ENCODE measurements at places on chromosomes 6 and 20.
A peak's percentile ranks its signal among the peaks of the same experiment; 100 is the strongest.

GRCh38 chr6:14734416-14735340, 511.2 kb upstream of the JARID2 start:
- DNase-seq, result peak; percentile 62

- DNase-seq, result no peak
These were observed 17.1 kb upstream of the ADRM1 start for GRCh38 chr20:62285722-62286121.

GRCh38 chr6:122640366-122640765, 30.2 kb downstream of the PKIB start:
- DNase-seq, result no peak

DNA sequence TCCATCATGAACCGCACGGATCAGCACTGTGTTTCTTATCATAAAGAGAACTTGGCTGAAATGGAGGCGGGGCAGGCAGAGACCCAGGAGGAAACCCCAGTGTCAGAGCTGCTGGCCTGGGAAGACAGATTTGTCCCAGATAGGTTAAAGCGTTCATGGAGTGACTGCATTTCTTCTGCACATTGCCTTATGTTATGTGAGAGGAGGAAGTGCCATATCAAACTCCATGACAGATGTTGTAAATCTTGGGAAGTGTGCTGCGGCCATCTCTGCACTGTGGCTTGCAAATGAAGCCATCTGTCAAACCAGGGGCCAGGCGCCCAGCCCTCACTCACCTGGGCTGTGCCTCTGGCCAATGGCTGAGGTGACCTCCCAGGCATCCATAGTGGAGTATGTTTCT, 163.0 kb downstream of the SLC24A3 start:
- peak; percentile 94 for DNase-seq

DNA sequence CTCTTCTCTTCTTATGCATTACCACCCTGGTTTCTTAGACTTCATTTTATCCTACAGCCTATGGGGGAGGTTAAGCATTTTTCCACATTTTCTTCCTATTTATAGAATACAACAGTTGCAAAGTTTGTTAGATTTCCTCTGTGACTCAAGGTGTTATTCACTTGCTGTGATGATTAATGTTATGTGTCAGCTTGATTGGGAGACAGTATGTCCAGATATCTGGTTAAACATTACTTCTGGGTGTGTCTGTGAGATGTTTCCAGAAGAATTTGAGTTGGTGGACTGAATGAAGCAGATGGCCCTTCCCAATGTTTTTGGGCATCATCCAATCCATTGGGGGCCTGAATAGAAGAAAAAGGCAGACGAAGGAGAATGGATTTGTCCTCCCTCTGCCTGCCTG, 131.3 kb downstream of the C6orf118 start:
- DNase-seq, result no peak

DNA sequence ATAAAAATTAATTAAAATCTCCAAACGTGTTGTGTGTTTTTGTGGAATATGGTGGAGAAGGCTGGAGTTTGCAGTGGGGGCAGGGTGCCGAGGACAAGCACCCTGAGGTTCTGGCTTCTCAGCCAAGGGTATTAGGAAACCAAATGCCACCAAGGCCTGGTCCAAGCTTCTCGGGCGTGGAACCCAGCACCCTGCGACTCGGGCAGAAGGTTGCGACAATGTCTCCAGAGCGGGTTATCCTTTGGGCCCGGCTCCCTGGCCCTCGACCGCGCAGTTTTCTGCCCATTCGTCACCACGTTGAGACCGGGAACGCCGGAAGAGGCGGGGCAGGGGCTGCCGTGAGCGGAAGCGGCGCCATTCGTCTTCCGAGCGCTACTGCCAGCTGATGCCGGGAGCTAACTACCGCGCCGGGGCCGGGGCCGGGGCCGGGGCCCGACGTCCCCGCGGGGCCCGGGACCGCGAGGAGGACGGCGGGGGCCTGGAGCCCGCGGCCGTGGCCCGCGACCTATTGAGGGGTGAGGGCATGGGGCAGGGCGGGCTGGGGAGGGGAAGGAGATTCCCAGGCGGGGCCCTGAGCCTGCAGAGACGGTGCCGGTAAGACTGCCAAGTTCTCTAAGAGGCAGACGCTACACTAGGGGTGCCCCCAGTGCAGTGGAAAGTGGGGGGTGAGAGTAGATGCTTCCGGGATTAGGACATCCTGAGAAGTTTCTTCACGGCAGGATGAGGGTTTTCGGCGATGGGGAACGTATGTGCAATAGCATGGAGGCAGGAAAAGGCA, at the start of gene RRP36:
Gene RRP36 (plus strand): TSS at position 354 of the 778 bp plus-strand sequence. CDS start 32 bp downstream, at position 386.
- DNase-seq, result peak; percentile 27

- DNase-seq, result no peak
These were observed 14.9 kb downstream of the FGD2 start for GRCh38 chr6:37020381-37020780.

GRCh38 chr20:10826111-10826510, 152.3 kb upstream of the JAG1 start:
- DNase-seq, result no peak

GRCh38 chr6:46347669-46348068, 143.6 kb downstream of the RCAN2 start:
- no peak for DNase-seq

GRCh38 chr6:108589244-108589791, 28.6 kb downstream of the FOXO3 start:
- no peak for DNase-seq

- no peak for DNase-seq
These were observed 100.9 kb upstream of the PRDM1 start for GRCh38 chr6:105985098-105985815.

DNA sequence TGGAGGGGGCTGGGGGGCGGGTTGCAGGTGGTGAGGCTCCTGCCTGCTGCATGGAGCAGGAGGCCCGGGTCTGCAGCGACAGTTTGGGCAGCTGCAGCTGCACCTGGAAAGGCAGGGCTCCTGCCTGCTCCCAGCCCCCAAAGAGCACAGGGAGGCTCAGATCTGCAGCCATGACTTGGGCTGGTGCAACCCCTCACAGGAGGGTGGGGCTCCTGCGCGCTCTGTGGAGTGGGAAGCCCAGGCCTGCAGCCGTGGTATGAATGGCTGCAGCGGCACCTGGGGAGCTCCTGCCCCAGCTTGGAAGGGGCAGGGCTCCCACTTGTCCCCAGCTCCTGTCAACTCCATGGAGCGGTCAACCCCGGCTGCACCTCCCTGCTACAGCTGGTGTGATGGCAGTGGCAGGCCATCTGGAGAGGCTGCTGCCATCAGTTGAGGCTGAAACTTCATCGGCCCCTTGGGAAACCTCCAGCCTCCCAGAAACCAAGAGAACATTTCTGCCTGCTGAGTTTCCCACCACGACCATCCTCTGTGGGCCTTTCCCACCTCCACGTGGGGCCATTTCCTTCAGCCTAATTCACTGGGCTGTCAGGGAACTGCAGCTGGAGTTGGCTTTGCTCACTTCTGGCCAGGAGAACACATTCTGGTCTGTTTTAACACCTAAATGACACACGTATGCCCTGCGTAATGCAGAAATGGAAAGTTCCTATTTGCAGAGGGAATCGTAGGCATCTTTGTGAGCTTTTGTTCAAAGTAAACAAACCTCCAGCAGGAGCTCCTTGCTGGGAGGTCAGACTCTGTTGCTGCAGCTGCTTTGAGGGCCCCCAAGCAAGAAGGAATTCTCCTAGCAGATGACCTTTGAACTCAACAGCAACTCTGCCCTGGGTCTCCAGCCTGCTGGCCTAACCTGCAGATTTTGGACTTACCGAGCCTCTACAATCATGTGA, 429.0 kb downstream of the PREX1 start:
- no peak for DNase-seq

DNA sequence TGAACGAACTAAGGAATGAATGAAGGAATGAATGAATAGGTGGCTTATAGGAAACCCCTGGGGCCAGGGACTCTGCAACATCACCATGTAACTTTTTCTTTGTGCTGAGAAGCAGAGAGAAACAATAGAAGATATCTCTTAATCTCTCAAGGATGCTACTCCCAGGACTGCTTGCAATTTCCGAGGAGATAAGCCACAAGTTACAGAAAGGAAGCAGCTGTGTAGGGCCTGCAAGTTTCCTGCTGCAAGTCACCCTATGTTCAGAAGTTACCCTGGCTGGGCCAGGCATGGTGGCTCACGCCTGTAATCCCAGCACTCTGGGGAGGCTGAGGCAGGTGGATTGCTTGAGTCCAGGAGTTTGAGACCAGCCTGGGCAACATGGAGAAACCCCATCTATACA, 7.3 kb upstream of the MAVS start:
- DNase-seq, result peak; percentile 54

GRCh38 chr6:35512740-35513139, at the start of gene TULP1:
Gene TULP1, minus strand, starts transcription at chr6:35512896. Its CDS starts 38 bp downstream, at chr6:35512858.
- no peak for DNase-seq

GRCh38 chr6:119346936-119347335, 2.6 kb downstream of the MAN1A1 start:
- no peak for DNase-seq

DNA sequence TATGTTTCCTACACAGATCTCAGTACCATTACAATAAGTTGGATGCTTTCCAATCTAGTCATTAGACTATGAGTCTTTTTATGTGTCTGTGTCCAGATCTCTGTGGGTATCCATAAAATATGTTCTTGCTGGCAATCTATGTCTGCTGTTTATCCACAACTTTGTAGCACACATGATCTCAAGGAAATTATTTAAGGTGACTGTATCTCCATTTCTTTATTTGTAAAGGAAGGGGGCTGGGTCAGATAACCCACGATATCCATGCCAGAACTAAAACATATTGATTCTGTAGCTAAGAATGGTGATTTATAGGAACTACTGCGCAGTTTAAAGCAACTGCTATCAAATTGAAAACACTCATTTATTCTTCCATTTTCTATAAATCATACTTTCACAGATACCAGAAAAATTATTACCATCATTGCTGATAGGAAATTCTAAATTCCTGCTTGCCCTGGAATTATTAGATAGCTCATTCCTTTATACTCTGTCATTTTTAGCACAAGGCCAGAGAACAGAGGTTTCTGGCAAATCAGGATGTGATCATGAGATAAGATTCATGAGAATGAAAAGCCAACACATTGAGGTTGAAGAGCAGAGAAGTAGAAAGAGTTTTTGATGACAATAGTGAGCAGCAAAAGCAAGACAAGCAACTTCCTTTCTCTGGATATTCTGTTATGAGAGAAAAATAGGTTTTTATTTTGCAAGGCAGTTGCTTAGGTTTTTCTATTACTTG, 851.4 kb upstream of the CITED2 start:
- no peak for DNase-seq

DNA sequence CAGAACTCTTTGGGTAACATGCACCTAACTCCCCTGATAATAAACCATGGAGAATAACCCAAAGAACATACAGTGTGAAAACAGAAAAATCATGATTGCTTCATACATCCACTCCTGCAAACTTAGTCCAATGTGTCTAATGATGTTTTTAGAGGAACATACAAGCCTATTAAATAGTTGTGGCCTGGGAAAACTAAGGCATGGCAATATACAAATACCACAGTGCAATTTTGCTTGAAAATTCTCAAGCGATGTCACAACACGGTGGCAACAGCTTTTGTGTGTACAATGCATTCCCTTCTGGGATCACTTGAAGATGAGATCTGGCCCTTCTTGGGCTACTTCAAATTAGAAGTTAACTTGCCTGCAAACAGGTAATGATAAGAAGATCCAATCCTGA, 16.7 kb downstream of the MAP3K5 start:
- DNase-seq, result no peak

GRCh38 chr6:19812512-19813119, 24.6 kb upstream of the ID4 start:
- no peak for DNase-seq

DNA sequence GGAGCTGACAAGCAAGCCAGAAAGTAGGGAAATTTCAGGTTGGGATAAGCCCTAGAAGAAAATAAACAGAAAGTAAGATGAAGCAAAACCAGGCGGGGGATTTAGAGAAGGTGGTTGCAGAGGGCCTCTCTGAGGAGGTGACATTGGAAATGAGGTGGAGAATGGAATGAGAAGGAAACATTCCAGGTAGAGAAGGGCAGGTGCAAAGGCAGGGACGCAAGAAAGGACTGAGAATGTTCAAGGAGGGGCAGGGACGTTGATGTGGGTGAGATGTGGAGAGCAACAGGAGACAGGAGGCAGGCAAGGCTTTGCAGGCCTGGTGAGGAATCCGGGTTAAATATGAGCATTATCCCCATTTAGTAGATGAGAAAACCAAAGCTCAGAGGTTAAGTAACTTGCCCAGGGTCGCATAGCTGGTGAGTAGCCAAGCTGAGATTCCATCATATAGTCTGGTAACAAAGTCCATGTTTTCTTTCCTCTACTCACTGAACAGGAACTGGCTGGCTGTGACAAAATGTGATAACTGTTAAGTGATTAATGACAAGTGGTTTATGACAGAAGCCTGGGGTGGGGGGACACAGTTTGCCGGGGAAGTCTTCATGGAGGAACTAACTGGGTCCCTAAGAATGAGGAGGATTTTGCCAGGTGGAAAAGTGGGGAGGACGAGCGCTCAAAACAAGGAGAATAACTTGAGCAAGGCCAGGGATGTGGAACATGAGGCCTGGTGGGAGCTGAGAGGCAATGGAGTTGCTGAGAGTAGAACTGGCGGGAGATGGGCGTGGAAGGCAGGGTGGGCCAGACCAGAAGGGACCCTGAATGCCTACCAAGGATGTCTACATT, 32.6 kb downstream of the MRPL14 start:
- DNase-seq, result no peak

GRCh38 chr6:36442671-36443470, at the start of the genes KCTD20 and PXT1:
Gene KCTD20, plus strand, starts transcription at chr6:36443000. Its CDS starts 27,098 bp downstream, at chr6:36470098.
Gene PXT1, minus strand, starts transcription at chr6:36442854. Its CDS starts 16,772 bp downstream, at chr6:36426082.
- DNase-seq, result peak; percentile 85

DNA sequence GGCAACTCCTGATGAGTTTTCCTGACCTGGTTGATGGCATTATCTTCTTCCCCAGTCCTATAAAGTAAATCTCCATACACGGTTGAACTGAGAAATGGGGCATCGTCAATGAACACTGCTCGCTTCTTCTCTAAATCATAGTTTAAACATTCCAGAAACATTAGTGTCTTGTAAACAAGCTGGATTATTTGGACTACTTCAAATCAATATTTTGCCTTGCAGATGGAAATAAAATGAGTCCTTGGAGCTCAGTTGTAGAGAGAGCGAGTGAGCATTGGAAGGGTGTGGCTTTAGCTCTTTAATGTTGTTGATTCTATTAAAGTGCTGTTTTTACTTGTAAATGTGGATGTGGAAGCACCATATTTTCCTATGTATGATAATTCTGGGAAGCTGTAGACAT, 18.4 kb downstream of the C6orf89 start:
- no peak for DNase-seq

DNA sequence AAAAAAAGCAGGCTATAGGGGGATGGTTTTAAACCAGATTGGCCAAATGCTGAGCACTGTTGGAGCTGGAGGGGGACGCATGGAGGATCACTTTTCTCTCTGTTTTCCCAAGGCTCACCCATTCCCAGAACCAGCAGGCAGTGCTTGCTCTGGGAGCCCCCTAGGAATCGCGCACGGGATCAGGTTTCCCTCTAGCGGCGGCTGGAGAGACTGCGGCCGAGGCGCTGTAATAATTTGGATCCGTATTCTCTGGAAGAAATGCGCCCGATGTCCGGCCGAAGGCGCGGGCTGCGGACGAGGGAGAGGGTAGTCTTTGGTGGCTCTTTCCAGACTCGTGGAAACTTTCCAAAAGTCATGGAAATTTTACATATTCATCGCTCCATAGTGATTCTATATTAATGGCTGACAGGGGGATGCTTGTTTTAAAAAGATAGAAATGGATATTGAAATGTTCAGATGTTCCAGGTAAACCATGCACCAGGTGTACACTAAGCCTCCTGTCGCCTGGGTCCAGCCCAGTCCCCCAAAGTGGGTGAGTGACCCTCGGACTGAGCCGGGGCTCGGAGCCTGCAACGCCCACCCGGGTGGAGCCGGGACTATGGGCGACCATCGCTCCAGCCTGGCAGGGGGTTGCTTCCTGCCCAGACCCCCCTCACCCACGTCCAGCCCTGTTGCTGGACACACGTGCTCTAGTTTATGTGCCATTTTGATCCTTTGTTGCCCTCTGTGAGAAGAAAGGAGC, 78.7 kb upstream of the PHACTR3 start:
- DNase-seq, result no peak

- DNase-seq, result peak; percentile 97
These were observed 100.4 kb upstream of the MLN start for GRCh38 chr6:33904050-33904746.

All from GDM1 (cell line).